ENCODE measurements at places on chromosomes 2 and 18.

GRCh38 chr2:1680222-1681016 is 63.9 kb downstream of the PXDN start:
- no peak for DNase-seq

GRCh38 chr2:151999053-151999452 is 99.8 kb downstream of the CACNB4 start:
- peak; percentile 56 for DNase-seq

GRCh38 chr2:96265349-96265839 is 403 bp downstream of the TMEM127 start:
- peak; percentile 54 for DNase-seq

DNA sequence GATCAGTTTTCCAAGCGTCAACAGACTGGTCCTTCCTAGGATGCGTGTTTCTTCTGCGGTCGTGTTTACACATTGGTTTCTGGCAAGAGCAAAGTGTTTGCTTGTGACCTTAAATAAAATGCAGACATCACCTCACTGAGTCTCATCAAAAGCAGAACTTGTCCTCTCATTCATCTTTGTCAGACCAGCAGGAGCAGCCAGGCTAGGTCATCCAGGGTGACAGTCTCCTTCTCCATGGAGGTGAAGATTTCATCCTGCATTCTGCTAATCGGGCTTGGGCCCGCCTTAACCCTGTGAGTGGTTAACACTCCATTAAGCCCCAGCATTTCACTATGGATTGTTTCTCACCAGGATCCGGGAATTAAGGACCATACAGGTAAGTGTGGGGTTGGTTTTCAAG is 64.2 kb upstream of the PID1 start:
- DNase-seq = no peak

DNA sequence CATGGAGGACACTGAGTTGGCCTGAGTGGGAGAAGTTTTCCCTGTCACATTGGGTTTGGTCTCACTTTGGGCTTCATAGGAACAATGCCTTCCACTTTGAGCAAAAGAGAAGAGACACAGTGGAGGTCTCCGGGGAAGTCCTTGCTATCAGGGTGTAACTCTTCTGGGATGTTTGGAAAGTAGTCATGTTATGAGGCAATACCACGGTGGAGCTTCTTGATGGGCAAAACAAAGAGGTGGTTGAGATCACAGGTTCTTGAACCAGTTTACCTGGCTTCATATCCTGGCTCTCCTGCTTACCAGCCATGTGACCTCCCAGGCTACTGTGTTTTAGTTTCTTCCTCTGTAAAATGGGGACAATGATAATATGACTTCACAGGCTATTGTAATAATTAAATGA is 478.6 kb downstream of the SLC4A3 start:
- no peak for DNase-seq

DNA sequence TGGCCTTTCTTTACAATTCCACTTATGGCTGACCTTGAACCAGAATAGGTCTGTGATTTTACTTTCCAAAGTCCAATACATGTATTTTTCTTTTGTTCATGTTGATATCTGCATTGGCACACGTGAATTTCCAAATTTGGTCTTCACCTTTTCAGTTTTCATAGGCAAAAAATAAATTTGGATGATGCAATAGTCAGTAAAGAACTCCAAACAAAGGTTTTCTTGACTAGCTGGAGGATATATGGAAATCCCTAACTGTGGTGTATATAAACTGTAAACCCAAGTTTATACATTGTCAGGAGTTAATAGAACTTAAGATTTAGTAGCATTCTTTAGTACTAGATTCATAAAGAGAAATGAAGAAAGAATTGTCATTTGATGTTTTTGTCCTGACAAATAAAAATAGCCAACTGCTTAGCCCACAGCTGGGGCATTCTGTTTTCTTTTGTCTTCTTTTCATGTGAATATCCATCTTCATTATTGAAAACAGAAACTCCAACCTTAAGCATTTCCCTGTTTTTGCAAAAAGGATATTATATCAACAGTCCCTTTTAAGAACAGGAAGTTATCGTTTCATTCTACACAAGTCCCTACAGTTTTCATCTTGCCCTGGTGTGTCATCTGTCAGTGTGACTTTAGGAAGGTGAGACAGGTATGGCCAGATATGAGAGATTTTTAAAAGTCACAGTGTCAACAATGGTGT is 132.9 kb downstream of the BCL2 start:
- DNase-seq = no peak
